ENCODE measurements at places on chromosomes 1 and 21.

DNA sequence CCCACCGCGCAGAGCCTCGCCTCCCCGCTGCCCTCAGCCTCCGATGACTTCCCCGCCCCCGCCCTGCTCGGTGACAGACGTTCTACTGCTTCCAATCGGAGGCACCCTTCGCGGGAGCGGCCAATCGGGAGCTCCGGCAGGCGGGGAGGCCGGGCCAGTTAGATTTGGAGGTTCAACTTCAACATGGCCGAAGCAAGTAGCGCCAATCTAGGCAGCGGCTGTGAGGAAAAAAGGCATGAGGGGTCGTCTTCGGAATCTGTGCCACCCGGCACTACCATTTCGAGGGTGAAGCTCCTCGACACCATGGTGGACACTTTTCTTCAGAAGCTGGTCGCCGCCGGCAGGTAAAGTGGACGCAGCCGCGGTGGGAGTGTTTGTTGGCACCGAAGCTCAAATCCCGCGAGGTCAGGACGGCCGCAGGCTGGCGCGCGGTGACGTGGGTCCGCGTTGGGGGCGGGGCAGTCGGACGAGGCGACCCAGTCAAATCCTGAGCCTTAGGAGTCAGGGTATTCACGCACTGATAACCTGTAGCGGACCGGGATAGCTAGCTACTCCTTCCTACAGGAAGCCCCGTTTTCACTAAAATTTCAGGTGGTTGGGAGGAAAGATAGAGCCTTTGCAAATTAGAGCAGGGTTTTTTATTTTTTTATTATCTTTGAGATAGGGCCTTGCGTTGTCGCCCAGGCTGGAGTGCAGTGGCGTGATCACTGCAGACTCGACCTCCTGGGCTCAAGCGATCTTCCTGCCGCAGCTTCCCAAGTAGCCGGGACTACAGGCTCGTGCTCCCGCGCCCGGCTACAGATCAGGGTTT lies at the start of gene PMF1:
TSS of gene PMF1 (plus strand) at position 175 of the 811 bp plus-strand sequence. CDS start at position 184, 9 bp downstream.
- peak; percentile 99 for DNase-seq

DNA sequence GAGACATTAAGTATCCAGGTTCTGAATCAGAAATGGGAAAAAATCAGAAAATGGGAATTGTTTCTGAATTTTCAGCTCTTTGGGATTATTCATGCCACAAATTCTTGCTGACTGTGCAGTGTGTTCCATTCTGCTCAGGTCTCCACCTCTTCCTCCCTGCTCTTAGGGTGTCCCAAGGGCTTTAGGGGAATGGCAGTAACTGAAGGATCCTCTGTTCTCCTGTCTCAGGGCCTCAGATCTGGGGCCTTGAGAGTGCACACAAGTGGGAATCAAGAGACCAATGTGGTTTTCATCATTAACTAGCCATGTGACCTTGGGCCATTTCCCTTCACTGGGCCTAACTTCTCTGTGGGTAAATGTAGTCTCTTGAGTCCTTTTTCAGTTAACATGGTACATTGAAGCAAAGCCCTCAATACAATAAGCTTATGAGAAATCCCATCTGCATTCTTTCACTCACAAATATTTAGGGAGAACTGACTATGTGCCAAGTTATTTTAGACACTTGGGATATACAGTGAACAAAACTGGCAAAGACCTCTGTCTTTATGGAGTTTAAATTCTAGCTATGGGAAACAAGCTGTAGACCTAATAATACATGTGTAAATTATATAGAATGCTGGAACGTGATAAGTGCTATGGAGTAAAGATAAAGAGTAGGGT lies 75.7 kb upstream of the SPATA6 start:
- DNase-seq = no peak

DNA sequence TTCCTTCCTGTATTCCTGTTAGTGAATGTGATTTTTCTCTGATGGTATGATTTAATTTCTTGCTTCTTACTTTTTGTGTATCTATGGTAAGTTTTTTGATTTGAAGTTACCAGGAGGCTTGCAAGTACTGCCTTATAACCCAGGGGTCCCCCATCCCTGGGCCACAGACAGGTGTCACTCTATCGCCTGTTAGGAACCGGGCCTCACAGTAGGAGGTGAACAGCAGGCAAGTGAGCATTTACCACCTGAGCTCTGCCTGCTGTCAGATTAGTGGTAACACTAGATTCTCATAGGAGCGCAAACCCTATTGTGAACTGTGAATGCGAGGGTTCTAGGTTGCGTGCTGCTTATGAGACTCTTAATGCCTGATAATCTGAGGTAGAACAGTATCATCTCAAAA lies 143.3 kb downstream of the RPS6KC1 start:
- no peak for DNase-seq

DNA sequence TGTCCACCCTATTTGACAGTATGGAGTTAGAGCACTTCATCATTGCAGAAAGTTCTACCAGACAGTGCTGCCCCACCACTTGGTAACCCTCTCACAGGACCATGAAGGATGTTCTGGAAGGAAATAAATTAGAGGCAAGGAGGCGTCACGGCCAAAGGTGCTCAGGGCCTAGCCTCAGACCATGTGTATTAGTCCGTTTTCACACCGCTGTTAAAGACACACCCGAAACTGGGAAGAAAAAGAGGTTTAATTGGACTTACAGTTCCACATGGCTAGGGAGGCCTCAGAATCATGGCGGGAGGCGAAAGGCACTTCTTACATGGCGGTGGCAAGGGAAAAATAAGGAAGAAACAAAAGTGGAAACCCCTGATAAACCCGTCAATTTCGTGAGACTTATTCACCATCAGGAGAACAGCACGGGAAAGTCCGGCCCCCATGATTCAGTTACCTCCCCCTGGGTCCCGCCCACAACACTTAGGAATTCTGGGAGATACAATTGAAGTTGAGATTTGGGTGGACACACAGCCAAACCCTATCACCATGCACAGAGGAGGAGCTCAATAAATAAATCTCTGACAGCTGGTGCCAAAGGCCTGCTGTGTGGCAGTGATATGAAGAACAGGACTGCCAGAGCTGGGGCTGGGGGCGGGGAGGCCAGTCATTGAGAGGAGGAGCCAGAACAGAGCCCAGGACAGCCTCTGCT lies 75.8 kb downstream of the FHAD1 start:
- no peak for DNase-seq

DNA sequence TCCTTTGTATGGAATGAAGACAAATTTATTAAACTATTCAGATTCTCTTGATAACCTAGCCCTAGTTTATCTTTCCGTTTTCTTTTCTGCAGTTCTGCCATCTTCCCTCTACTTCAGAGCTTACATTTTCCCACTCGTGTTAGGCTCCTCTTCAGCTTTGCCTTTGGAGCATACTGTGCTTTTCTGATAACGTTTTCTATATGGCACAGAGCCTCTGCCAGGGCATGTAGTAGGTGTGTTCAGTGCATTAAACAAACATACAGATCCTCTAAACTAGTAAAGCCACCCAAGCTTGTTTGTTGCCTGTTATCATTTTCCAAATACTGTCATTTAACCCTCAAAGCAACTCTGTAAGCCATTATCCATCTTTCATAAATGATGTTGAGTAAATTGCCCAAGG lies 25.1 kb downstream of the DYRK1A start:
- DNase-seq = no peak

GRCh38 chr1:36807262-36807661 lies 227.1 kb downstream of the GRIK3 start:
- DNase-seq = no peak

DNA sequence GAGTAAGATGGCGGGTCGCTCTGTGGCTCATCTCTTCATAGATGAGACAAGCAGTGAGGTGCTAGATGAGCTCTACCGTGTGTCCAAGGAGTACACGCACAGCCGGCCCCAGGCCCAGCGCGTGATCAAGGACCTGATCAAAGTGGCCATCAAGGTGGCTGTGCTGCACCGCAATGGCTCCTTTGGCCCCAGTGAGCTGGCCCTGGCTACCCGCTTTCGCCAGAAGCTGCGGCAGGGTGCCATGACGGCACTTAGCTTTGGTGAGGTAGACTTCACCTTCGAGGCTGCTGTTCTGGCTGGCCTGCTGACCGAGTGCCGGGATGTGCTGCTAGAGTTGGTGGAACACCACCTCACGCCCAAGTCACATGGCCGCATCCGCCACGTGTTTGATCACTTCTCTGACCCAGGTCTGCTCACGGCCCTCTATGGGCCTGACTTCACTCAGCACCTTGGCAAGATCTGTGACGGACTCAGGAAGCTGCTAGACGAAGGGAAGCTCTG lies 2.4 kb downstream of the TNFAIP8L2 start:
- no peak for DNase-seq

DNA sequence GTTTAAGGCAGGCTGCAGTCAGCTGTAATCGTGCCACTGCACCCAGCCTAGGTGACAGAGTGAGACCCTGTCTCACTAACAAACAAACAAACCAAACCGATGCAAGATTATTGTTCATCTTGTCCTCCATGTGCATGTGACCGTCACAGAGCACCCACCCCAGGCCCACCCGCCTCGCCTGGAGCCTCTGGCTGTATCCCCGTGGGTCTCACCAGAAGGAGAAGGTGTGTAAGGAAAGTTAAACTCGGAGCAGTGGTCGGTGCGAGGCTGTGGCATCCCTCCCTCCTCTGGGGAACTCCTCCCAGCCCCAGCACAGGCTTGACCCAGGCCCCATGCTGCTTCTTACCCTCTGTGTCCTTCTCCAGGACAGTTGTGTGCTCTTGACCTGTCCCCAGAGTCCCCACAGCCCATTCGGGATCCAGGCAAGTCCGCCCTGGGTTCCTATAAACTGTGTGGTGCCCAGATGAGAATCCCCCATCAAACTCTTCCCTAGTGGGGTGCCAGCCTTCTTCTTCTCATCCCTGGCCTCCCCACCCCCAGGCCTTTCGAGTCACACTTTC lies 318.4 kb downstream of the AJAP1 start:
- no peak for DNase-seq

DNA sequence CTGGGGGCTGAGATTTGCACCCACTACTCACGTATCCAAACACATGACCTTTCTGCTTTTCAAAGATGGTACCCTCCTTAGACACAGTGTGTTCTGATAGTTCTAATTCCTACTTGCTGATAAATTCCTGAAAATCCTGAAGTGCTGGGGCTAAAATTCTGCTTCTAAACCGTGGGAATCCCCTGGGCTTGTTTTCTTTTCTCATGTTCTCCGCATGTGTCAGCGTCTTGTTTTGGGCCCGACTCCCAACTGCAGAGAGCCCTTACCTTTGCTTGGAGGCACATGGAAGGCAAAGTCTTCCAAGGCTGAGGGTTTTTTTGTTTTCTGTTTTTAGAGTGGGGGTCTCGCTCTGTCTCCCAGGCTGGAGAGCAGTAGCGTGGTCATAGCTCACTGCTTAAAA lies 27.2 kb downstream of the PSMG1 start:
- no peak for DNase-seq

- DNase-seq = no peak
These were observed 17.8 kb upstream of the TDRD10 start for GRCh38 chr1:154483941-154484803.

DNA sequence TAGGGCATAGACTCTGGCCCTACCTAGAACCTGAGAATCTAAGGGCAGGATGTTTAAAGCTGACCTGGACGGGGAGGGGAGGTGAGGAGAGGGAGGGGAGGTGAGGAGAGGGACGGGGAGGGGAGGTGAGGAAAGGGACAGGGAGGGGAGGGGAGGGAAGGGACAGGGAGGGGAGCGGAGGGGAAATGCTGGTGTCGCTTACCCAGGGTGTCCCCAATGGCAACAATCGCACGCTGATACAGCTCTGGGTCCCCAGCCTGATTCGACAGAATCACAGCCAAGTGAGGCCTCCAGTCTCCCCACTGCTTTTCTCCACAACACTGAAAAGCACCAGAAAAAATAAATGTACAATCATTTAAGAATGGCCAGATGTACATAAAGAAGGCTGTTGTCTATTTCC lies 22.2 kb downstream of the SEC16B start:
- no peak for DNase-seq

DNA sequence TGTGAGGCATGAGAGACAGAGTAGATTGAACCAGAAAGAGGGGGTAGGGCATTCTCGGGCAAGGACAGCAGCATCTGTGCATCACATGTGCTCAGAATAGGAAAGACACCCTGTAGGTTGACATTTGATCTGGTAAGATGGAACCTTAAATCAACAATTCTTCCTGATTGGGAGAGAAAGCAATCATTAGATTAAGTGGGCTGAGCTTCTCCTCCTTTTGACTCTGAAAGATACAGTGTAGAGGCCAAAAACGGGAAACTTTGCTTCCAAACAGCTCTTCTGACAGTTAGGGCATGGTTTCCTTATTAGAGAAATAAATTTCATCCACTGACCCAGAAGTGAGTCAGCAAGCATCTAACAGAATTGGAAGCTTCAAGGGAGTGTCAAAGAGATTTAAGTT lies 9.7 kb downstream of the KIF14 start:
- DNase-seq = no peak

DNA sequence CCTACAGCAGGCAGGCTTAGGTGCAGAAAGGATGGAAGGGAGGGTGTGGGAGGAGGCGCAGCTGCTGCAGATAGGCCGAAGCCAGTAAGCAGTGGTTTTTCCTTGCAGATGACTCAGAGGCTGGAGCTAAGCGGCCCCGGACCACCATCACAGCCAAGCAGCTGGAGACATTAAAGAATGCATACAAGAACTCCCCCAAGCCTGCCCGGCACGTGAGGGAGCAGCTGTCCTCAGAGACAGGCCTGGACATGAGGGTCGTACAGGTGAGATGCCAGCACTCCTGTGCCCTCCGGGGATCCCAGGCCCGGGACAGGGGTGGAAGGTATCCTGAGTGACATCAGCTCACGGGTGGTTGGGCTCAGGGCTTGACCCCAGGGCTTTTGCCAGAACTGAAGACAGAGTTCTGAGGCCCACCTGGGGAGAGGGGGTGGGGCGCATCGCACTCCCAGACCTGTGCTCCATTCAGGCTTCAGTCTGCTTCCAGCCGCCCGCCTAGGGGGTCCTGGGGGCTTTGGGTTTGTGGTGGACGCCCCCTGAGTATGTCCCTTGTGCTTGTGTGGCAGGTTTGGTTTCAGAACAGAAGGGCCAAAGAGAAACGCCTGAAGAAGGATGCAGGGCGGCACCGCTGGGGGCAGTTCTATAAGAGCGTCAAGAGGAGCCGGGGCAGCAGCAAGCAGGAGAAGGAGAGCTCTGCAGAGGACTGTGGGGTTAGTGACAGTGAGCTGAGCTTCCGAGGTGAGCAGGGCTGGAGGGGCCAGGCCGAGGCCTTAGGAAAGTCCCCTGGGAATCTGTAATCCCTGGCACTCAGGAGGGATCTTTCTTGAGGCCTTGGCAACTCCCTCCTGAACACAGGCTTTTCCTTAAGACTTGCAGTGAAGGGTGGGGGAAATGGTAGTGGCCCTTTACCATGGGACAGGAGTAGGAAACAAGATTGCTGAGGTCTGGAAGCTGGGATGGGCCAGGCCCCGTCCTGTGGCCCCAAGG lies 41.5 kb downstream of the LHX4 start:
- no peak for DNase-seq

DNA sequence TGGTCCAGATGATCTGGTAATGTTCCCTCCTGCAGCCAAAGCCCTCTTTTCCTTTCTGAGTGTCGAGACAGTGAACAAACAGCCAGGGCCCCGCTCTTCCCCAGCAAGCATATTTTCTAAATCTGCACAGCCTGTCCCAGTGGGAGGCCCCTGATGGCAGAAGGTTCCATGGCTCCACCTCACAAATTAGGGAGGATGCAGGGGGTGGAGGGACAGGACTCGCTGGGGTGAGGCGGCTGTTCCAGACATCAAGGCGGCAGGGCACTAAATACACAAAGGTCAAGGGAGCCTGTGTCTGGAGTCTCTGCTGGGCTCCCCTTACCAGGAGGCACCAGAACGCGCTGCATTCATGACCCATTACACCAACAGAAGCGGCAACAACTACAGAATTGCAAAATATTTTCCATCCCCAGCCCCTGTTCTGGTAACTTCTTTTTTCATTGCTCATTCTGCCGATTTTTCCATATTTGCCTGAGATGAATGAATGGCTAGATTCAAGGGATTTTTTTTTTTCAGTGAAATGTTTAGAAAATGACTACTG lies 27.0 kb upstream of the PRELP start:
- no peak for DNase-seq

GRCh38 chr21:41770901-41771624 lies 4.2 kb upstream of the RIPK4 start:
- no peak for DNase-seq

- no peak for DNase-seq
These were observed 35.0 kb downstream of the DHCR24 start for GRCh38 chr1:54851936-54852524.

All from NCI-H526 treated with DMSO at 0.1 percent for 48 hours (cell line).